ENCODE measurements at places on chromosomes 6 and 20. TPM values are rescaled to one million over a fixed set of nuclear protein-coding genes. Genes with fewer than 3 reads are reported as not detected.

GRCh38 chr6:160477901-160478300 lies 129.7 kb downstream of the SLC22A3 start:
- DNase-seq, result peak; percentile 69

GRCh38 chr20:5061213-5061612 lies 58.5 kb downstream of the PCNA start:
- peak; percentile 91 for DNase-seq

- no peak for DNase-seq
Observed at GRCh38 chr6:2514965-2515543, 235.7 kb downstream of the MYLK4 start.

- no peak for DNase-seq
Observed at GRCh38 chr6:4314201-4314707, 178.9 kb upstream of the ECI2 start.

Gene PTP4A1
- total RNA-seq, result 239 TPM

Gene FBXO30
- total RNA-seq, result 10.6 TPM

DNA sequence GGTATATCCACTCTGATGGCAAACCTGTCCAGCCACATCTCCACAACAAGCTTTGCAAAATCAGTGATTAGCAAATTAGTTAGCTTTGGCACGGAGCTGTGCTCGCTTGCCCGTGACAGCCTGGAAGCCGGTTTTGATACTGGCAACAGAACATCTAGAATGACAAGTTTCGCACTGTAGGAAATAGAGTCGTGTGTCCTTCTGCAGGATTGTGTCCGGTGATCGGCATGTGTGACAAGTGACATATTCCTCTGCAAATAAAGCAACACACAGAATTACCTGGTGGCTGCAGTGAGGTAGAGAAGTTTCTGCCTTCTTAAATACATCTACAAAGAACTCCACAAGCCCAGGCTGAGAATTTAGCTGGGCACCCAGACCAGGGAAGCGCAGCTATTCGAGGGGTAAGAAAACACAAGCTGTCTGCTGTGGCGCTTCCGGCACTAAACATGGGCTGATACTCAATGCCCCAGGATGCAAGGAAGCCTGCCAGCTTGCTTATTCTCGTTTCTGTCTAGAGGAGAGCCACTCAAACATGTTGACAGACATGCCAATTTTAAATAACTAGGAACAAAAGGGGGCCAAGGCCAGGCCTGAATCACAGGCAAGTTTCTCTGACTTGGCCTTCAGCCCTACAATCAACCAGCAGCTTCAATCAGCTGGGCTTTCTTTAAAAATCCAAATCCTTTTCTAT lies 22.2 kb downstream of the EIF2S2 start:
- no peak for DNase-seq

DNA sequence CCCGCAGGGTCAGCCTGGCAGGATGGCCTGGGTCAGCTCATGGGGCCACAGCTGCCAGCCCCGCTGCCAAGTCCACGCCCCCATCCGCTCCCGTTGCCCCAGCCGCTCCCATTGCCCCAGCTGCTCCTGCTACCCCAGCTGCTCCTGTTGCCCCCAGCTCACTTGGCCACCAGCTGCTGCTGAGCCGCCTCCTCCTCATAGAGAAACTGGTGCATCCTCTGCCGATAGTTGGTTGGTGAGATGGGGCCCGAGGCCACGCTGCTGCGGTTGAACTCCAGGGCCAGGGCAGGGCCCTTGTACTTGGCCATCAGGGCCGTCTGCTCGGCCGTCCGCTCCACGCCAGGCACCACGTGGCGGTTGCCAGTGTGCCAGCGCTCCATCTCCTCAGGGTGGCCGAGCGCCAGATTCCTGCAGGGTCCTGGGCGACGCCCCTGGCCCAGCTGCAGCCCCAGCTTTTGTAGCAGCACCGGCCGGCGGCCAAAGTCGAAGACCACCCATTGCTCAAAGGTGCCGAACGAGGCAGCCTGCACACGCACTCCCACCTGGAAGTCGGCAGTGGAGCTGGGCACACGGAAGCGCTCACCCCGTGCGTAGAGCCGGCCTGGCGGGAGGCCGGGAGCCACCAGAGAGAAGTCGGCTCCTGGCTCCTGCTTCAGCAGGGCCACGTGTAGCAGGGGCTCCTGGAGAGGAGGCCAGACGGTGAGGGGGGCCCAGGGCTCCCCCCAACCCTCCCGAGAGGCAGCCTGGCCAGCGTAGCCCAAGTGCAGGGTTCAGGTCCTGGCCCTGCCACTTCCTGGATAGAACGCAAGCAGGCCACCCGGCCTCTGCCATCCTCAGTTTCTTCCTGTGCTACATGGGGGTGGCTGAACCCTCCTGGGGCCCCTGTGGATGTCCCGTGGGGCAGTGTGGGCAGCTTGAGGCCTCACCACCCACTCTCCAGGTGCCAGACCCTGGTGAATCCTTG lies 4.8 kb downstream of the HELZ2 start:
- no peak for DNase-seq

GRCh38 chr6:29830409-29830808 lies 2.8 kb downstream of the HLA-G start:
- DNase-seq, result no peak

DNA sequence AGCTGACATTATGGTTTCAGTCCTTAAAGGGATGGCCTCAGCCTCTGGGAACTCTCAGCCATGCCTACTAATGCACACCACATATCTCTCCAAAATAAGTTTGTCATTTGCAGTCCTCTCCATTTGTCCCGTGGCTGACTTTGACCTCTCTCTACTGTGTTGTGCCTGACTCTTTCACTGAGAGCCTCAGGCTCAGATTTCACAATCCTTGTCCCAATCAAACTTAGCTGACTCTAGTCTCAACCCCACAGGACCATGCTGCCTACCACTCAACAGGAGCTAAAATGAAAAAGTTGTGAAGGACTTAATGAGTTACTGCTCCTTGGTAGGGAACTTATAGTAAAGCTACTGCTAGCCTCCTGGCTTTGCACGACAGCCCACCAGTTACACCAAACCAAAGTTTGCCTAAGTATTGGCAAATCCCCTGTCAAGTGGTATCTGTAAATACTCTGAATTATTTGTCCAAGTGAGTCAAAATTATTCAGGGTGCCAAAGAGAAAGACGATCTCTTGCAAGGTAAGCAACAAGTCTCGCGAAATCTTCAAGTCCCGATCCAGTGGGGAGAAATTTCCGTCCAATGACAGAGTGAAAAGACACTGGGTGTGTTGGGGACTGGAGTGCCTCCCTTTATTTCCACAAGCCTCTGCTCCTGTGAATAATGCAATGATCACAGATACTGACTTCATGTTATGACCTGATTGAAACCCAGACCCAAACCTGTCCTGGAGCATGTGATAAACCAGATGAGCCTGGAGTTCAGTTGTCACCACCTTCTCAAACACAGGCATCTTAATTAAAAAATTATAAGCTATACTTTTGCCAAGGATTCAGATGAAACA lies 124.4 kb upstream of the FOXQ1 start:
- DNase-seq, result peak; percentile 16

DNA sequence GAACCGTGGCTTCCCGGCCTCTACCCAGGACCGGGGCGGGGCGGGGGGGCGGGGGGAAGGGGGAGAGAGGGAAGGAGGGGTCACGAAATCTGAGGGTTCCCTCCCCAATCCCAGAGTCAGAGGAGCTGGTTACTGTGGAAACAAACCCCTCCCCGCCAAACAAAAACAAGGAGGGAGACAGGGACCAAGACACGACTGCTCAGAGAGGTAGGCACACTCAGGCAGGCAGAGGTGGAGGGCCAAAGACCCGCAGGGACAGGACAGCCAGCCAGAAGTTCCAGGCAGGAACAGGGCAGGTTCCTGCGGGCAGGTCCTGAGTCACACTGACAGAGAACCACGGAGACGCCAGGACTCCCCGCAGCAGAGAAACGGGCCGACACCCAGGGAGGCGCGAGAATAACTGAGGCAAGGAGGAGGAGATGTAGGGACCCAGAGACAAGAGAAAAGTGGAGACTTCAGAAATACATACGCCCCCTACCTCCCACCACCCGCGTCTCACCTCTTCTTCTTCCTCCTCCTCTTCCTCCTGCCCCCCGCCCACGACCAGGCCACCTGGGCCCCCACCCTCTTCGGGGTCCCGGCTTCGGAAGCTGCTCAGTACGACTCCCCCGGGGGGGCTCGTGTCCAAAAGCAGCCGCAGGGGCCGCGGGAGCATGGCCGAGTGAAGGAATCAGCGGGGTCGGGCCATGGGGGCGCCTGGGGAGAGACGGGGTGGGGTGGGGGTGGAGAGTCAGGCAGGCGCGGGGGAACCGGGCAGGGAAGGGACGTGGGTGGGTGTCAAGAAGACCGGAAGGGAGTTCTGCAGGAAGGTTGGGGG lies 578 bp downstream of the RGL2 start:
- DNase-seq, result peak; percentile 91

Gene HS3ST5
- total RNA-seq, result not detected

Gene OR12D3
- not detected for total RNA-seq

Gene NRN1
- not detected for total RNA-seq

GRCh38 chr6:15184441-15184861 lies 61.4 kb upstream of the JARID2 start:
- no peak for DNase-seq

DNA sequence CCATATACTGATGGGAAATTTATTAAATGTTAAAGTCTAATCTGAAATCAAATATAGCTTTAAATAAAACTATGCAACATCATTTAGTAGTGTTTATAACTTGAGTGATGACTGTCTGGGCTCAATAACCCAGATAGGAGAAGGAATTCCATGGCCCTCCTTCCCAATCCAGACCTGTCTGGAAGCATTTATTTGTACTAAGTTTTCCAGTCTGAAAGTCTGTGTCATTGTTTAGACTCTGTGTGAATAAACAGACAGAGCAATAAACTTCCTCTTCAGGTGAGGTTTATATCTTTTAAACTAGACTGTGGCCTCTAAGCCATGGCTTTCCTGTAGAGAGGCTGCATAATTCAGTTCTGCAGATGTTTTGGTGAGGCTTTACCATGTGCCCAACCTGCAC lies 176.4 kb downstream of the SOX4 start:
- no peak for DNase-seq

Gene EEF1A1
- total RNA-seq, result 13,507 TPM

DNA sequence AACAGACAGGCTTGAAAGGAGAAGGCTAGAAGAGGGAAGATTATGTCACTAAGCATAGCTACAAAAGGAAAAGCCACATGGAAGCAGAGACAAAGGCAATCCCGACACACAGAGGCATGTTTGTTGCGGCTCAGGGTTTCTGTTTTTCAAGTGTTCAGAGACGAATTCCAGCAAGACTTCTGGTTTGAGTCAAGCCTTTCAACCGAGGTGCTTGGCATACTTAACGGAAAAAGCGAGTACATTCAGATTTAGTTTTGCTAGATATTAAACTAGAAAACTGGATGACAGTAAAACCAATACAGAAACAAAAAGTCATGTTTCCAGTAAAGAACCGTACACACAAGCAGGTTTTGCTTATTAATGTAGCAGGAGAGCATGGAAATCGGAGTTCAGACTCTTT lies 27.2 kb downstream of the MCUR1 start:
- DNase-seq, result no peak

Gene TRAPPC3L
- not detected for total RNA-seq

GRCh38 chr20:37524859-37525708 lies 2.6 kb downstream of the BLCAP start:
- peak; percentile 94 for DNase-seq

Gene EYA4
- not detected for total RNA-seq

- no peak for DNase-seq
Observed at GRCh38 chr6:5323979-5324378, 62.7 kb downstream of the FARS2 start.

Gene CHMP4B
- total RNA-seq, result 95.2 TPM

Gene RAD21L1
- not detected for total RNA-seq

Gene GGT7
- total RNA-seq, result 2.5 TPM

DNA sequence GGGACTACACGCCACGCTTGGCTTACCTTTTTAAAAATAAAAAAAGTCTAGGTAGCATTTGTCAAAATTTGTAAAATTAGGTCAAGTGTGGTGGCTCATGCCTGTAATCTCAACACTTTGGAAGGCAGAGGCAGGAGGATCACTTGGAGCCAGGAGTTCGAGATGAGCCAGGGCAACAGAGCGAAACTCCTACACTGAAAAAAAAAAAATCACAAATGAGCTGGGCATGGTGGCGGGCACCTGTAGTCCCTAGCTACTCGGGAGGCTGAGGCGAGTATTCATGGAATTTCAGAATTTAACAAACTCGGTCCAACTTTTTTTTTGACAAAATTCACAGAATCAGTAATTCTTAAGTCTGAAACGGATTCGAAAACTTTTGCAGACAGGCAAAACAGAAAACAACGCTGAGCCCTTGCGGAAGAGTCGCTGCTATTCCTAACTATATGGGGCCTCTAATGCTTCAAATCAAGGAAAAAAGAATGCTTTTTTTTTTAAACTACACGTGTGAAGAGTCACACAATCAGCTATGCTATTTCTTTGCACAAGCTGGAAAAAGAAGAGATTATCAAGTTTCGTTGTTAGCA lies 62.9 kb downstream of the GTF2H5 start:
- no peak for DNase-seq

Gene ZFP57
- total RNA-seq, result not detected

Gene OVOL2
- 2.0 TPM for total RNA-seq

GRCh38 chr20:568097-568652 lies 24.6 kb upstream of the CSNK2A1 start:
- no peak for DNase-seq

Gene PAX1
- total RNA-seq, result not detected

DNA sequence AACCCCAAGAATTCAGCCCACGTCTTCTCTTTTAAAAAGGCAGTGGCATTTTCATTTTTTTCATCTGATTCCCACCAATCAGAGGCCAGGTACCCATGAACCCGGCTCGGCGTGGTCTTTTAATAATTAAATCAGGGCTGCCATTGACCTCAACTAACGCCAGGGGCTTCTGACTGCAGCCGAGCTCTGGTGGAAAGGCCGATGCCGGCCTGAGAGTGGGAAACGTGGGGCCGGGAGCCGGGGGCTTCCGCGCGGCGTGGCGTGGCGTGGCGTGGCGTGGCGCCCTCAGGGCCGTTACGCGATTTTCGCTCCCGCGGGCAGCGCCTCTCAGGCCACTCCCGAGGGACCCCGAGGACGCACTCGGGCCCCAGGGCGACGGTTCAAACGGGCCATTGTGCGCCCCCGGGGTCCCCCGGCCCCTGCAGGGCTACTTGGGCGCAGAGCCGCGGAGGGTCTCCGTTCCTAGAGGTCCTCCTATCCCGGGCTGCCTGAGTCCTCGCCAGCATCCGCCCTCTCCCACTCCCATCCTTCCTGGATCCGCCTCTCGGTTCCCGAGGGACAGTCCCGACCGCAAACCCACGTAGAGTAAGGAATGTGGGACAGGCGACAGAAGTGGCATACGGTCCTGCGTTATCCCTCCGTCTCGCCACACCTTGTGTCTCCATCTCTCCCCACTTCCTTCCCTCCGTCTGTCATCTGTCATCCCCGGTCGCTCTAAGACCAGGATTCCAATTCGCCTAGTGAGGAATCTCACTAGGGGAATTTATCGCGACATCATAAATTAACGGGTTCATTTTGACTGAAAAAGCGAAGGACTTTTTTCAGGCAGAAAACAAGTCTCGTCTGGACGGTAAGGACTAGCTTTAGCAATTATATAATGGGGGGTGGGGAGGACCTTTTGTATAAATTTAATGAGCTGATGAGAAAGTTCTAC lies 876 bp upstream of the TBPL1 start:
- peak; percentile 68 for DNase-seq

- DNase-seq, result peak; percentile 75
Observed at GRCh38 chr6:138454981-138455706, 44.1 kb downstream of the NHSL1 start.

Measured in MCF 10A (cell line).